ENCODE measurements at places on chromosomes 7 and 10.

- no peak for DNase-seq
These were observed 918.9 kb downstream of the GRID1 start for GRCh38 chr10:85447690-85448089.

GRCh38 chr10:133142523-133143199 lies 17.4 kb upstream of the KNDC1 start:
- DNase-seq, result no peak

GRCh38 chr7:101845974-101846373 lies 28.5 kb downstream of the CUX1 start:
- DNase-seq, result no peak

DNA sequence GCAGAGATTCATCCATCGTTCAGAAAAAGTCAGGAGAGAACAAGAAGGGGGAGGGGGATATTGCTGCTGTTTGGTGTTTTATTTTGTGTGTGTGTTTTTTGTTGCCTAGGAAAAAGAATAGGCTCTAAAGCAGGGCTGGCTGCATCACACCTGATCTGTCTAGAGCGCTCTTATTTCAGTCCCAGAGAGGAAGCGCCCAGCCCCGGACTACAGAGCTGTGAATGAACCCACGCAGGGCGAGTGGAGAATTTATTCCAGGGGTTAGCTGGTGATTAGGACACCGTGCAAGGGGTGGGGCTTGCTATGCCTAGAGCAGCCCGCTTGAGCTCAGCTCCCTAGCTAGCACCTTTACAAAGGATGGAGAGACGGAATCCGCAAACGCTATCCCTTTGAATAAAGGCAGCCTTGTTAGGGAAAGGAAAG lies 621 bp upstream of the FAM13C start:
- DNase-seq, result peak; percentile 41

- DNase-seq, result no peak
These were observed 1160.8 kb downstream of the REEP3 start for GRCh38 chr10:64682043-64682442.

DNA sequence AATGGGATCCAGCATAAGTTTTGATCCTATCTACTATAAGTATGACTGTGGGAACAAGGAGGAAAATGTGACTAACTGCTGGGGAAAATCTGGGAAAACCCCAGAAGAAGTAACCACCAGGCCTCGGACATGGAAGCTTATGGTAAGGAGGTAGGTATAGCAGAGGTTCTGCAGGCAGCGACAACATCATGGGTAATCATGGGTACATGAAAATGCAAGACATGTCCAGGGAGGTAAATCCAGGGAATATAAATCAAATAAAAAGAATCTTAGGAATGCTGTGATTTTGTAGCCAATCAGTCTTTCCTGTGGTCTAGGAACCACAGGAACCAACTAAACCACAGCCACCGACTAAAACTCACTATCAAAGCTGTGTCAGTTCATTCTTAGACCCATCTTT lies 168.3 kb upstream of the NPY start:
- DNase-seq, result no peak

- no peak for DNase-seq
These were observed 8.4 kb upstream of the INMT start for GRCh38 chr7:30743371-30744074.

- no peak for DNase-seq
These were observed 158.4 kb upstream of the SH2B2 start for GRCh38 chr7:102128303-102128702.

DNA sequence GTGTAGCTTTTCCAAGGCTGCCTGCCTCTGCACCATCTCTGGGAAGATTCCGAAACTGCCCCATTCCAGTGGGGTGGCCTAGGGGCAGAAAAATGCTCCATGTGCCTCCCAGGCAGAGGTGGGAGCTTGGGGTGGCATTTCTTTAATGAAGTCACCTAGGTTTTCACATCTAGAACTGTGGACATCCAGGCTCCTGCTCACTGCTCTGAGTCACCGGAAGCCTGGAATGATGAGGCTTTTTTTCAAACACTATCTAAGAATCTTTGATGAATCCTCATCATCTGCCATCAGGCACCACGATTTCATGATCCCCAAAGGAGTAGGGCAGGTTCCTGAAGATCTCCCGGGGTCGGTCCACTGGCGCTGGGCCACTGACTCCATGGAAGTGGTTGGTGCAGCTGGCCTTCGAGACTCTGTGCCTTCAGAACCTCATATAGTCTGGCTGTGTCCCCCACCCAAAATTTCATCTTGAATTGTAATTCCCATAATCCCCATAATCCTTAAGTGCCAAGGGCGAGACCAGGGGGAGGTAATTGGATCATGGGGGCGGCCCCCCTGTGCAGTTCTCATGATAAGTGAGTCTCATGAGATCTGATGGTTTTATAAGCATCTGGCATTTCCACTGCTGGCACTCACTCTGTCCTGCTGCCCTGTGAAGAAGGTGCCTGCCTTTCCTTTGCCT lies 37.1 kb downstream of the MTURN start:
- no peak for DNase-seq

DNA sequence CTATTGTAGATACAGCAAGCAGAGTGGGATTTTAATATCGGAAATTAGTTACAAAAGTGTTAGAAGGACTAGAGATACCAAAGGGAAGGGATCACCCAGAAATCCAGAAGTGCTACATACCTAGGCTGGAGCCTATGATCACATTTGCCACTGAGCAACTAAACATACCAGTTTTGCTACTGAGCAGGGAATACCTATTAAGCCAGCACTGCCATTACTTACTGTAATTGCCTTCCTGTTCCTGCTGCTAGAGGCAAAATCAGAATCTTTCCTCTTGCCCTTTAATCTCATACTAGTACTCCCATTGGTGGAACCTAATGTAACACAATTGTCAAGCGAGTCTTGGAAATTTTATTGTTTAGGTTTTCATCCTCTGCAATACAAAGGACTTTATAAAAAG lies 121.7 kb downstream of the ATRNL1 start:
- no peak for DNase-seq

- DNase-seq, result no peak
These were observed 36.0 kb downstream of the ZNRF2 start for GRCh38 chr7:30320392-30320791.

All from cerebellum (tissue), 4 donors.